EL (cell line): ENCODE measurements at places on chromosomes 5 and 9.

DNA sequence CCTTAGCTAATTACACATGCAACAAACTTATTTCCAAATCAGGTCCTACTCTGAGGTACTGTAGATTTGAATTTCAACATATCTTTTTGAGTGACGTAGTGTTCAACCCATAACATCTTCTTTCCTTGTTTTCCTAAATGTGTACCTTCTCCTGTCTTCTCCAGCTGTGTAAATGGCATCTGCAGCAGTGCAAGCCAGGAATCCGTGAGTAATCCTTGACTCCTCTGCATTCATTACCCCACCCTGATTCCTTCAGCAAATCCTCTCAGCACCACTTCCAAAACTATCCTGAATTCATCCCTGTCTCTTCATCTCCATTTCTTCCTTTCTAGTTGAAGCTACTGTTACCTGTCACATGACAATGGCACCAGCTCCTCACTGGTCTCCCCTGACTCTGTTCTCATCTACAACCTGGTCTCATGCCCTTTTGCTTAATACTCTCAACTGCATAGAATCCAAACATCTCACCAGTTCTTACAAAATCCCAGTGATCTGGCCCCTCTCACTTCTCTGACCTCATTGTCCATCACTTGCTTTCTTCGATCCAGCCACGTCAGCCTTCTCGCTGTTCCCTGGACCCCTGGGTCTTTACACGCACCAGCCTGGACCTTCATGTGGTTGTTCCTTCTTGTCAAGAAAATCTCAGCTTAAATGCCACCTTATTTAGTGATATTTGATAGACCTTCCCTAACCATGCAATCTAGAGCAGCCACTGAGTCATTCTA is 14.6 kb upstream of the TRAF1 start:
- DNase-seq, result peak; percentile 28

- no peak for DNase-seq
Measured at GRCh38 chr5:173477345-173478040, 139.0 kb downstream of the BOD1 start.

DNA sequence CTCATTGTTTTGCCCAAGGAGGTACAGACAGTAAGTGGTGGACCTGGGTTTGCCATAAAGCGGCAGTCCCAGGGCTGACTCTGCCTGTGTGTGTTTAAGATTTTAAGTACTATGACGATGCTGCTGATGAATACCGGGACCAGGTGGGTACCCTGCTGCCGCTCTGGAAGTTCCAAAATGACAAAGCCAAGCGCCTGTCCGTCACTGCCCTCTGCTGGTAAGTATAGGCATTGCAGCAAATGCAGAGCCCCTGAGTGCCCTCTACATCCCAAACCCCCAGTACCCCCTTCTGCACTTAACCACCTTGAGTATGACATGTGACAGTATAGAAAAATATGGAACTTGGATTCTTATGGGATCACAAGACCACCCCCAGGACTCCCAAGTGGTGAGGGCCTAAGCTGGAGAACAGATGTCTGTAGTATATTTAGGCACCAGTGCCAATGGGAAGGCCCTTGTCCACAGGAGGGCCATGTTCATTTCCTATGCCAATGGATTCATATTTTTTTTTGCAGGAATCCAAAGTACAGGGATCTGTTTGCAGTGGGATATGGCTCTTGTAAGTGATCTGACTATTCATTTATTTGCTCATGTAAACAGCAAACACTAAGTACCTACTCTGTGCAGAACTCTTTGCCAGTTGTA is 22.0 kb downstream of the ENHO start:
- peak; percentile 44 for DNase-seq

DNA sequence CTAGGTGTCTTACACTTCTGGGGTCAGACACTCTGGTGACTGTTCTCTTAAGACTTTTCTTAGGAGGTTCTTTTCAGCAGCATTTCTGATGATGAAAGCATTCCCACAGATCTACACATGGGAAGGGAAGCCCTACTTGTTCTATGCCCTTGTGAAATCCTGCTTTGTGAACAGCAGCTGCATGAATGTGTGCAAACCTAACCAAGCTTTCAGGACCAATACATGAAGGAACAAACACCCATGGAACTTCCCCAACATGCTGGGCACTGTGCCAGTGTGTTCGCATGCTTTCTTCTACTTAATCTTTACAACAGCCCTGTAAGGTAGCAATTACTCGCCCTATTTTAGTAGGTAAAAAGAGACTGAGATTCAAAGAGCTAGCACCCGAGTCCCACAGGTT is 439.9 kb upstream of the KLF4 start:
- DNase-seq, result no peak

- no peak for DNase-seq
Measured at GRCh38 chr9:130662970-130663257, 1.5 kb upstream of the PRDM12 start.

DNA sequence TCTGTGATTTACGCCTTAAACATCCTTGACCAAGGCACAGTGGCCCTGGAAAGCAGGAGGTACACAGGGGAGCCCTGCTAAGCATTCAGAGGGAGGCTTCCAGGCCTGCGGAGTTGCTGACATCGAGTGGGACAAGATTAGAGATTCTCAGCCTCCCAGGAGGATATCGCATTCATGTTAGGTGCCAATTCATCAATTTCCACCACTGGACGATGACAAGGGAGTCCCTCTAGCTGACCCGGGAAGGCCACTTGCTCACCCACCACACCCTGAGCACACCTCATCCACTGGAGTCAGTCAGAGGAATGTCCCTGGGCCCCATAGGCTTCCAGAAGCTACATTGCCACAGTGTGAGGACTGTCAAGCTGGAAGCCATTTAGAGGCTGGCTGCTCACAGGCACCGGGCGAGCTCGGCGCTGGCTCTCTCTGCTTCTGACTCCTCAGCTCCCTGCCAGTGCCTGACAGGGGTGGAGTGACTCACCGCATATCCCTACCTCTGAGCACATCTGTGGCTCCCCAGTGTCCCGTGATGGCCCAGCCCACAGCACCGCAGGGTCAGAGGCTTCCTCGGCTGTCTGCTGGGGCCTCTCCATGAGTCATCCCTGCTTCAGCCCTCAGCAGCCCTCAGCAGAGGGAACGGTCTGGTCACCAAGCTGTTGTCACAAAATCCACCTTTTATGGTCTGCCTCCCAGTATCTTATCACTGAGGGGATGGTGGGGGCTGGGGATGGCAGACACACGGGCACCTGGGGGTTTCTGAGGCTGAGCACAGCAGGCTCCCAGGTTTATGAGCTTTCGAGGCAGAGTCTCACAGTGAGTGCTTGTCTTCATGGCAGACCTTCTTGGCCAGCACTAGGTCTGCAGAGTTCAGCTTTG is 117.5 kb downstream of the ZNF608 start:
- DNase-seq, result peak; percentile 98

DNA sequence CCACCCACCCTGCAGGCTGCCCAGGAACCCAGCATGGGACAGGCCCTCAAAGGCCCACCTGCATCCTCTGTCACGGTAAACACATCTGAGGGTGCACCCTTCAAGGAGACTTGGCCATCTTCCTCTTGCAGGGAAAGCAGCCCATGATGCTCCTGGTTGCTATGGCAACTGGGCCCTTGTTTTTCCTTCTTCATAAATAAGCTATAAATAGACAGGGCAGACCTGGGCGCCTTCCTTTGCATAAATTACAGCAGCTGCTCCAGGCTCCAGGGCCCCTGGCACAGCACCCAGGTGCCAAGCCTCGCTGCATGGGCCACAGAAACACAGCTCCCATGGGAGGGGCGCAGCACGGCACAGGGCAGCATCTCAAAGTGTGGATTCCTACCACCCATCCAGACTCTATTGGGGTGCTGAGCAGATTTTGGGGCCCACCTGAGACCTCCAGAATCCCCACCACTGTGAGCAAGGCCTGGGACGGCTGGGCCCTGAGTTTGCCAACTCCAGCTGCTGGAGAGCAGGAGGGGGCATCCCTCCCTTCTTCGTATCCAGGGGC is 5.8 kb upstream of the PSMB7 start:
- DNase-seq, result no peak

GRCh38 chr9:16445141-16445920 is 425.1 kb downstream of the BNC2 start:
- DNase-seq, result peak; percentile 48

DNA sequence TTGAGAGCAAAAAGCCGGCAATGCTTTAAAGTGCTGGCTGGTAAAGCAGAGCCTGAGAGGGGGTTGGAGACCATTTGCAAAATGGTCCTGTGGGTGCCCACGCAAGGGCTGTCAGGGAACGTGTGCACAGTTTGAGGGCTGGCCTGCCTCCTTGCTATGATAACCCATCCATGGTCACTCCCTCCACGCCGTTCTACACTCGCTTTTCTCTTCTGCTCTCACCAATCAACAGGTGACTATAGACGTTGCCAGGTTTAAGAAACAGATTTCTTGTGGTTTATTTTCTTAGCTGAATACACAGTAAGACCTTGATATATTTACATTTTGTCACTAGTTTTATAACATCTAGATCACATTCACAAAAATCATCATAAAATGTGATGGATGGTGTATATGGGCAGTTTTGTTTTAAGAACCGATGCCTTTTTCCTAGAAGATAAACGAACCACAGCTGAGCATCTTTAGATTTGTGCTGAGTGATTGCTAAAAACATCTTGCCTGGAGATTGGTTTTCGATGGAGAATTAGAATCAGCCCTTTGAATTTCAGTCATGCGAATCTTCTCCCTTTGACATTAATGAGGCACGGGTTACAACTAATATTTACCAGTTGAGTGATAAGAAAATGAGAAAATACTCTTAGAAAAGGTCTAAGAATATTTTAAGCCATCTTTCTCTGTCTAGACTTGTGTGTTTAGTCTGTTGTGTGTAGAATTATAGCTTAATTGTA is 13.9 kb downstream of the MAP1B start:
- no peak for DNase-seq

DNA sequence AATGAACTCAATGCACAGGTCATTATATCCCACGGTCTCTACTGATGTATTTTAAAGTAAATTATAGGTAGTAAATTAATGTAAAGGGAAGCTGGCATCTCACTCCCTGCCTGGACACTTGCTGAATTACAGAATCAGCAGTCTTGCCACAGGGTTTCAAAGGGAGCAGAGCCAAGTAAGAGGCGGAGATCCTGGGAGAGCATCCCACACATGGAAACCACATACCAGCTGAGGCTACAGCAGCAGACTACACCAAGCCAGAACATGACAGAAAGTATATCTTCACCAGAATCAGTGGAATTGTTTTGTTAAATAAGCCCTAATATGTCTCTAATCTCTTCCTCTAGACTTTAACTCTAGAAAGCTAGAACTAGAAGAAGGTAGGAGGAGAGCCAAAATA is 1689.2 kb upstream of the WWC1 start:
- no peak for DNase-seq

DNA sequence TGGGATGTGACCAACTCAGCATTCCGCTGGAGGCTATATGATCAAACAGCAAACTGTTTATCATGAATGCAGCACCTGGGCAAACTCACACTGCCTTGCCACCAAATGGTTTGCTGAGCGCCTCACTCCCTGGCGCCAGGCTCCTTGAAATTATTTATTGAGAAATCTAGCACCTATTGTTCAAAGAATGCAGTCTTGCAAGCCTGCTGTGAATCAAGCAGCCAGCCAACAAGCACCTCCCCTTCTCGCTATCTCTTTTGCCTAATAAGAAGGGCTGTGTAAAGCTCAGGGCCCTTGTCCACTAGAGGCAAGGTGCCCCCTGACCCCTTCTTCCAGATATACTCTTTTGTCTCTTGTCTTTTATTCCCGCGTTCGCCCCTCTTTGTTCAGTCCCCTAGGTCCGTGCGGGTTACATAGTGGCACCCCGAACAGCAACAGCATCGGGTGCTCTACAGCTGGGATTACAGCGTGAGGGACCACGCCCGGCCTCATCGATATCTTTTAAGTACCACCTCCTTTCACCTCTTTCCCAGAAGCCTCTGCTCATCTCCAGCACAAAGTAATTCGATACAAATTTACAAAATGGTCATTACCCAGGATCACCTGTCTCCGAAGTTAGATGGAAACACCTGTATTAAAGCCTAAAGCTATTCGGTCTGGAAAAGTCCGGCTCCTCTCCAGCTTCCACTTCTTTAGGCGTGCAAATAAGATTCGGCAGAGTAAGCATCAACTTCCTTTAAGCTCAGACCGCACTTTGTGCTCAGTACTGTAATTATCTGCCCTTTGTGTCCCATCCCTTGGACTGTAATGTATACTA is 896 bp downstream of the RIGI start:
- DNase-seq, result peak; percentile 40

DNA sequence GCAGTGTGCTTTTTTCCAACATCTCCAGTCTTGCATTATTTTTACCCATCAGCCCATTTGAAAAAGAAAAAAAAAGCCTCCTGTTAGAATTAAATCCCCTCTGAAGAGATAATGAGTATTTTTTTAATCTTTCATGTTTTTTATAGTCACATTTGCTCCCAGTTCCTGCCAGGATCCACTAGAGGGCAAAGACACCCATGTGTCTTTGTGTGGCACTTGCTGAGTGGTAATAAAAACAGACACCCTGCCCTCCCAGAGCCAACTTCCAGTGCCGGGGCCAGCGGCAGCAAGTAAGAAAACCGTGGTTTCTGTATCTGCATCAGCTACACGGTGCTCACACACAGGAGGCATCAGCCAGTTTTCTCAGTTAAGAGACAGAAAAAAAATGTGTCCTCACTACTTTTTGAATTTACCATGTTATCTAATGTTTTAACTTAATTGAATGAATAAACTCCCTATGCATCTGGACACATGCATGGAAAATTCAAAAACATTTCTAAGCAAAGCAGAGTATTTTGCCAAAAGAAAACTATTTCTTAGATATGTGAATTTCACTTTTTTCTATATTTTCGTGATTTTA is 70.2 kb upstream of the PLEKHG4B start:
- DNase-seq, result peak; percentile 43

DNA sequence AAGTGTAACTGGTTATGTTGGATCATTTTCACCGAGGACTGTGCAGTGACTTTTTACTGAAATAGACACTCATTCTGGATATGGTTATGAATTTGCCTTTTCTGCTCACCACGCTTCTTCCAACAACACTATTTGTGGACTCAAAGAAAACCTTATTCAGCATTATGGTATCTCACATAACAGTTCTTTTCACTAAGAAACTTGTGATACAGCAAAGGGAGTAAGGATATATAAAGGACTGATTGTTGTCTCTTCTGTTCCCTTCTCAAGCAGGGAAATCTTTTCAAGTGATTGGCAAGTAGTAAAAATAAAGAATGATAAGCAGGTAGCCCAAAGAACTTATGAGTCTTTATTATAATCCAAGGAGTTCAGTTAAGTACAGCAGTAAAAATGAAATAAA is 131.5 kb upstream of the SV2C start:
- DNase-seq, result no peak

DNA sequence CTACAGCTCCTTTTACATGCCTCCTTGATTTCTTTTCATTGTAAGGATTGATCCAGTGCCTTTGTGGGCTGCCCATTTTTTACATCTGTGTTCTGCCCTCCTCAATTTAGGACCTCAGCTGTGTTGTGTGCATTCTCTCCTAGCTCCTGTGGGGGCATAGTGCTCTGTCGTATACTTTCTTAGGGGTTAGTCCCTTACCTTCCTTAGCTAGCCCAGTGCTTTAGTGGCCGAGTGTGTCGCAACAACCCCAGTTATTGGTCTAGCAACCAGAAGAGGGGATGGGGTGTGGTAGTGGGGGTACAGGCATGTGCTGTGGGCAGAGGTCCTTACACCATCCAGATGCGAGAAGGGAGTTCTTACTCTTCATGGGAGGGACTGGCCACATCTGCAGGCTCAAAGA is 12.1 kb downstream of the MTRR start:
- no peak for DNase-seq
